Camera-type eye (tissue), 1 donor: ENCODE measurements at places on chromosomes 12 and 14. TPM values are rescaled to one million over a fixed set of nuclear protein-coding genes. Genes with fewer than 3 reads are reported as not detected.

The TMEM120B gene
- 11.7 TPM for total RNA-seq

The C12orf50 gene
- 0.22 TPM for total RNA-seq

The OVCH1 gene
- total RNA-seq, result 0.33 TPM

The BCL11B gene
- 4.4 TPM for total RNA-seq

The RNASE3 gene
- total RNA-seq, result not detected

The KCNMB4 gene
- 12.3 TPM for total RNA-seq

The PLA2G1B gene
- not detected for total RNA-seq

The GLIPR1L2 gene
- total RNA-seq, result 4.5 TPM

The ANO4 gene
- total RNA-seq, result 3.1 TPM

The SLC6A13 gene
- total RNA-seq, result 37.5 TPM

The MAP3K9 gene
- 9.7 TPM for total RNA-seq

The TUNAR gene
- total RNA-seq, result 6.1 TPM

The TOX4 gene
- total RNA-seq, result 47.1 TPM

The TCL1B gene
- total RNA-seq, result not detected

The FAM186B gene
- 0.44 TPM for total RNA-seq

The CNTN1 gene
- total RNA-seq, result 159 TPM

The INSM2 gene
- 24.3 TPM for total RNA-seq

The SPPL3 gene
- 30.0 TPM for total RNA-seq
